SK-N-DZ (cell line): ENCODE measurements at places on chromosomes 12 and 14.

DNA sequence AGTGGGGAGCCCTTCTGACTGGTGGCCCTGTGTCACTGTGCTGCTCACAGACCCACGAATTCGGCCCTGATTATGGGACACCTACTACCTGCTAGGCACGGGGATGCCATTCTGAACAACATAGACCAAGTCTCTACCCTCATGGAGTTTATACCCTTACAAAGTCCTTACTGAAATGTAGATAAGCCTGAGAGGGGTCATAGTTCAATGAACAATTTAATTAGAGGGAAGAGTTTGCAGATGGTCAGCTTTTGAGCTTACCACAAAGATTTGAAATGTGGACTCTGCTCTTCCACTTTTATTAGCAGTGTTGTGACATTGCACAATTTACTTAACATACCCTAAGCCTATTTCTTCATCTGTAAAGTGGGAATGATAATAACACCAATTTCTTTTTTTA, 161.1 kb downstream of the MYRFL start:
- no peak for DNase-seq

DNA sequence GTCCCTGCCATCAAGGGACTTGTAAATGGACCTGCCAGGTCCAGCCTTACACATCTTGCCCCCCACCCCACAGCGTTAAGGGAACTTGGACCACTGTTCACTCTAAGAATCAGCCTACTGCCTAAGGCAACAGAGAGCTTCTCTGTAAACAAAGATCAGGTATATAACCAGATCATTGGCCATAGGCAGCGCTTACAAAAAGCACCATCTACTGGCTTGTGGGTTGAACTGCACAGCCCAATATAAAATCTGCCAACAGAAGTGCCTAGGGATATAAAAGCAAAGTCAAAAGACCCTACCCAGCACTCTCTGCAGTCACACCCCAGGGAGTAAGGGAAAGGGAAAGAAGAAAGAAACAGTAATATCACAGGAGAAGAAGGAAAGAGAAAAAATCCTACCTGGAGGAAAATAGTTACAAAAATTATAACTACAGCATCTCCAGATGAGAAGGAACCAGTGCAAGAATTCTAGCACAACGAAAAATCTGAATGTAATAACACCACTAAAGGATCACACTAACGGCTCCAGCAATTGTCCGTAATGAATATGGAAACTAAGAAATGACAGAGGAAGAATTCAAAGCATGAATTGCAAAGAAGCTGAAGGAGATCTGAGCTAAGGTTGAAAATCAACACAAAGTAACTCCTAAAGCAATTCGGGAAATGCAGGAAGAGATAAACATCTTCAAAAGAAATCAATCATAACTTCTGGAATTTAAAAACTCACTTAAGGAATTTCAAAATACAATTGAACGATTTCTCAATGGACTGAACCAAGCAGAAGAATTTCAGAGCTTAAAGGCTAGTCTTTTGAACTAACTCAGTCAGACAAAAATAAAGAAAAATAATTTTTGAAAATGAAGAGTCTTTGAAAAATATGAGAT, 95.2 kb upstream of the PCED1B start:
- DNase-seq = peak; percentile 34

DNA sequence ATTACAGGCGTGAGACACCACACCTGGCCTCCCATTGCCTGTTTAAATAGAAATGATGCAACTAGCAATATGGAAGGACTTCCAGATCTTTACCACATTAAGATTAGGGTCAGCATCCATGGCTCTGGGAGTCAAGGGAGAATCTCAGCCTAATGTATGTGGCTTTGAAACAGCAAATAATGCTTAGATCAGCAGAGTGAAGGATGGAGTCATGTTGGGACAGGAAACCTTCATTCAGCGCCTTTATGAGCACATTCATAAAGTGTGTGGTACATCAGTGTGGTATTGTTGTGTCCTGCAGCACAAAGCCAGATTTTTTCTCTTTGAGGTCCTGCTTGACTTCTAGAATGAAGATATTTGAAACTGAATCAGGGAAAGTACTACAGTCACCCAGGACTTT, 15.3 kb upstream of the SPSB2 start:
- no peak for DNase-seq

DNA sequence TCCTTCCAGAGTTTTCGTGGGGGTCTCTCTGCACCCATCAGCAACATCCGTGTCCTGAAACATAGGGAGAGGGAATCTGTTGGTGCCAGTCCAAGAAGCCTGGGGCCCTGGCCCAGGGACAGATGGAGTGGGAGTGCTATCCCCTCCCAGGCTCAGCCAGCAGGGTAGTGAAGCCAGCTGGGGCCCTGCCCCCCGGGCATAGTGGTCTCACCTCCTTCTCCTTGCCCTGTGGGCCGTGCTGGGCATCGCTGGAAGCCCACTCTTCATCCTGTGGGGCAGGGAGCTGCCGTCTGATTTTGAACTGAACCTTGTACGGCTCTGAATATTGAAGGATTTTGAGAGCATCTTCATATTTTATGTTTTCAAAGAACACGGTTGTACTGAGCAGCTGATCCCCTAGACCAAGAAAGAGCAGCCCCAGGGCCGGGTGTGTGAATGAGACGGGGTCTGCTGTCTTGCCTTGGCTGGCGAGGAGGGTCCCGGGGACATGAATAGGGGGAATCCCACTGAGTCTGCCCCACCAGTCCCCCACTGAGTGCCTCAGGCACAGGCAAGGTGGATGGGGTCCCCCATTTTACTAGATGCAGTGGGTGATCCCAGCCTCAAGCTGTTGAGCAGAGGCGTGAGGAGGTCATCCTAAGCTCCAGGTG, 23.3 kb downstream of the AHNAK2 start:
- DNase-seq = no peak

DNA sequence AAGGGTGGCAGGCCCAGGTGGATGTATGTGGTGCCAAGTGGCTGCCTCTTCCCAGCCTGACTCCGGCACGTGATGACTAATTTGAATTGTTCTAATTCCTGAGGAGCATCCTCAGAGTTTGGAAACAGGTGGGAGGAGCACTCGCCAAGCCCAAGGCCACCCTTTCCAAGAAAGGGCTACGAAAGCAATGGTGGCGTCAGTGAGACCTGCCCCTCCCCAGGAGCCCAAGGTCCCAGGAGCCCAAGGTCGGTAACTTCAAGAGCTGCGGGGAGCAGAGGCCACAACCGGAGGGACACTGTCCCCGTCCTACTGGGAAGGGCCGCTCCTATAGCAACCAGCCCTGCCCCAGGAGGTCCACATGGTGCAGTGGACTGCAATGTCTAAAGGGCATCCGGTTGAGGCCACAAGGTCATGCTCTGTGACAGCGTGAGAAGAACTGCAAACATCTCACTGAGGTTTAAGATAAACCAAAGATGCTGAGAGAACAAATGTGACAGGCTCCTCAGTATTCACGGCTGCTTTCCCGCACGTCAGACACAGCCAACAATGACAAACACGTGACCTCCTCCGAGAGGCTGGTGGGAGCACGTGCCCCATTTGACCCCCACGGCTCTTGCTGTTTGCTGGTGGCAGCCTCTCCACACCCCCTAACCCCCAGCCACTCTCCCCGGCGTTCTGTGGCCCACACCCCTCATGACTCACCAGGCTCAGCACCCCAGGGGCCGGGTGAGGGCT, 79.6 kb downstream of the ITPK1 start:
- DNase-seq = no peak

GRCh38 chr12:94994312-94994711, 9.2 kb downstream of the NDUFA12 start:
- DNase-seq = no peak
